Stimulated activated CD8-positive, alpha-beta memory T cell treated with anti-CD3 and anti-CD28 coated beads, Interleukin-4, amount 100 ng/mL, for 1 hour (primary cell): ENCODE measurements at places on chromosomes 16 and 17.

GRCh38 chr17:62615503-62615902, 12.0 kb upstream of the MRC2 start:
- DNase-seq = no peak

DNA sequence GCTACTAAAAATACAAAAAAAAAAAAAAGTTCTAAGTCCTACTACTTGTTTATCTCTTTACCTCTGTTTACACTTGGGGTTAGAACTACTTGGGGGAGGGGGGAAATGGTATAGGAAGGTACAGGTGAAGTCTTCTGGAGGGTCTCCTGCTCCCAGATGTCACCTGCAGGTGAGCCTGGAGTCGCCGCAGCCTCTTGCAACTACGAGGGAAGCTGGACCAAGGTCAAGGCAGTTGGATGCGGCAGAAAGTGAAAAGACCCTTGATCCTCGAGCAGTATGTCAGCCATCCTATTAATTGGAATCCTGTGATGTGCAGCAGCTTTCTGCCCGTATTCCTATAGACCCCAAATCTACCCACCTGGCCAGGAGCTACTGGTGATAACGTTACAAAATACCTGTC, 33.0 kb downstream of the HAPSTR1 start:
- no peak for DNase-seq

DNA sequence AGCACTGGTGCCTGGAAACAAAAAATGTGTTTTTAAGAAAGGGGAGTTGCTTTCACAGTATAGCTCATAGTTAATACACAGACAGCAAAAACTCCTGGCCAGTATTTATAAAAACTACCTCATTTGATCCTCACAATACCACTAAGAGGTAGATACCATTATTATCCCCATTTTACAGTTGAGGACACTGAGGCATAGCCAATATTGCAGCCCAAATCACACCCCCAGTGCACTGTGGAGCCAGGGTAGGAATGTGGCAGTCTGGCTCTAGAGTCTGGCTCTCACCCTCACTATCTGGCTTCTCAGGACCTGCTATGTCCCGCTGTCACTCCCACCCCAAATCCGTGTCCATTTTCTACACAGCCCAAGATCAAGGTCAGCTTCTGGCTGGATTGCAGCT, 2.6 kb downstream of the ARHGAP23 start:
- no peak for DNase-seq

DNA sequence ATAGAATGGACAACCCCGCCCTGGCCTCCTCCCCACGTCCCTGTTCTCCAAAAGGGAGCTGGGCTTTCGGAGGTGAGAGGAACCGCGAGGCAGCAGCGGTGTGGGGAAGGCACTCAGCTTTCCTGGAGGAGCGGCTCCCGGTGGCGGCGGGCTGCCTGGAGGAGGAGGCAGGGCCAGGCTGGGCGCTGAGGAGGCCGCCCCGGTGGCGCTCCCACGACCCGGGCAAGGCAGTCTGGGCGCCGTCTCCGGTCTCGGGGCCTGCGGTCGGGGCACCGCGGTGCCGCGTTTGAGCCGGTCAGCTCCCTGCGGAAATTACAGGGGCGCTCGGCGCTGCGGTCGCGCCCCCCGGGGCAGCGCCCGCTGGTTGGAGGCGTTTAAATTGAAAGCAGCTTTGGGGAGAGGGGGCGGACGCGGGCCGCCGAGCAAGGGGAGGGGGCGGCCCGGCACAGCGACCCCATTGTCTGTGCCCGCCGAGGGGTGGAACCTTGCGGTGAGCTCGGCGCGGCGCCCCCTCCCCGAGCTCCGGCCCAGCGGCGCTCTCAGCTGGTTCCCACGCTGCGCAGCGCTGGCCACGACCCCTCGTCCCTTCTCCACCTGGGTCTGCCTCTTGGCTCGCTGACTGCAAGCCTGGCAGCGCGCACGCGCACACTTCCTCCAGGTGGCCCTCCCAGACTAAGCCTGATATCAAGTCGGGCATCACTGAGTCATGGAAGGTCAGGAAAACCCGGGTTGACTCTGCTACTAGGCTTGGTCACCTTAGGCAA, 58.7 kb upstream of the DLX4 start:
- DNase-seq = no peak
